ENCODE measurements at places on chromosomes 3 and 15.
A peak's percentile ranks its signal among the peaks of the same experiment; 100 is the strongest.

DNA sequence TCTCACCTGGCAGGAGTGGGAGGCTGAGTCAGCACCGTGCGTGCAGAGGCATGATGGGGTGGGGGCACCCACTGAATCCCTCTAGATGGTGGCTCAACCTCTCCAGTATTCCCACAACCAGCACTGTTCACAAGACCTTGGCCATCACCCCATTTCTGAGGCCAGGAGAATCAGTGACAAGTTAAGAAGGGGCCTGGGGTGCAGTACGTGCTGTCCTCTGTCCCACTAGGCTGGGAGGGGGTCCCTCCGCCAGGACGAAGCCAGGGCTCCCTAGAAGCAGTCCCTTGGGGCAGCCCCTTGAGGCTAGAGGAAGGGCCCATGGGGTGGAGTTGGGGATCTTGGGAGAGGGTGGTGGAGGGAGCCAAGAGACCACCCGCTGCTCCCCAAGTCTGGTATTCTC lies 4.8 kb downstream of the MYL3 start:
- no peak for DNase-seq

GRCh38 chr3:16240229-16241023 lies 24.3 kb downstream of the DPH3 start:
- DNase-seq: no peak

- no peak for DNase-seq
These were observed 107.2 kb upstream of the RASGRP1 start for GRCh38 chr15:38671675-38672254.

GRCh38 chr3:54376939-54377578 lies 254.7 kb downstream of the CACNA2D3 start:
- DNase-seq: no peak

- DNase-seq: no peak
These were observed 141.3 kb upstream of the ATP2B2 start for GRCh38 chr3:10646531-10647335.

GRCh38 chr15:63818191-63818590 lies 15.6 kb downstream of the HERC1 start:
- no peak for DNase-seq

DNA sequence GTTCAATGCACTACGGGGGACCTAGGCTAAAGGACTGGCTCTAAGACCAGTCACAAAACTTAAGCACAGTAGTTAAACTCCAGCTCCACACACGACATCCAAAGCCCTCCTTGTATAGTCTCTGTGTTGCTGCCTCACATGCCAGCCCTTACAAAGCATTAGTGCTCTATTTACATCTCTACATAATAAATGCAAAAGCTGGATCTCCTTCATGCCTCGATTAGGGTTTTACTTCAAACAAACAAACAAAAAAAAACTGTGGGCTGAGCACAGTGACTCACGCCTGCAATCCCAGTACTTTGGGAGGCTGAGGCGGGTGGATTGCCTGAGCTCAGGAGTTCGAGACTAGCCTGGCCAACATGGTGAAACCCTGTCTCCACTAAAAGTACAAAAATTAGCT lies 9.6 kb downstream of the PGBD4 start:
- no peak for DNase-seq

GRCh38 chr15:85063088-85063487 lies 81.4 kb downstream of the PDE8A start:
- DNase-seq: no peak

DNA sequence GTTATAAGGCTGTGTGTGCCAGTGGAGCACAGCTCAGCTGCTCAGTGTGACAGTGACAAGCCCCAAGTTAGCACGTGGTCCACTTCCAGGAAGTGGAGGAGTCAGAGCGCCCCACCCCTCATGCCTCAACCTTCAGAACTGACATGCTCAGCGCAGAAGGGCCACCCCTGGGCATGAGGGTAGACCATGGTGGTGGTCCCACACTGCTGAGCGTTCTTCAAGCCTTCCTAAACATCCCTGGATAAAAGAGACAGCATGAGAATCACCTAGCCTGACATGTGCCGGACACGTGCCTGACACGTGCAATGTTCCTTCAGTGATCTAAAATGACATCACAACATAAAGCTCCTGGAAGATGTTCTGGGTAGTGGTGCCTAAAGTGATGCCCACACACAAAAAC lies 16.8 kb downstream of the ATP10A start:
- DNase-seq: no peak

DNA sequence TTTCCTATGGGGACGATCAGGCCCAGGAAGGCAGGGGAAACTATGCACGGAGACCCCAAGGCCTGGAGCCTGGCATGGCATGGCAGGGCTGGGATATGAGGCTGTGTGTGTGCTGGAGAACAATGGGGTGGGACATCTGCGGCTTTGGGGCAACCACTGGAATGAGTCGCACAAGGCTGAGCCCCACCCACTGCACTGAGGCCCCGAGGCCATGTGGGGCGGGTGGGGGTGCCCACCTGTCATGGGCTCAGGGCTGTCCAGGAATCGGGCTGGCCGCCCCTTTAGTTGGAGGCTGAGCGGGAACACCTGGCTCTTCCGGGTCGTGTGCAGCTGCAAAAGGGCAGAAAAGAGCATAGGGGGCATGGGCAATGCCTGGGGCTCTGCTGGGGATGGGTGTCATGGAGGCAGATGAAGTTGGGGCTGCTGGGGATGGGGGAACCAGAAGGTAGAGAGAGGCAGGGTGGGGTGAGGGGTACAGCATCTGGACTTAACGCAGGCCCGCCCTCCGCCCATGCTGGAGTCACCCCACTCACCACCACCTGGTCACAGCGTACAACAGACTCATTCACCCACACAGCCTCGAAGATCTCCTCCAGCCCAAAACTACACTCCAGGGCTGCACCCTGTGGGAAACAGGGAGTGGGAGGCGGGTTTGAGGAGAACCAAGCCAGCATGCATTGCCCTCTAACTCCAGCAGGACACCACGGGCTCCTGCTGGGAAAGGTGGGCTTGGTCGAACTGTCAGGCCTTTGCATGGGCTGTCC lies 31.1 kb downstream of the PLXND1 start:
- no peak for DNase-seq

GRCh38 chr3:30007668-30008067 lies 598.7 kb upstream of the TGFBR2 start:
- no peak for DNase-seq

- DNase-seq: no peak
These were observed 457.8 kb upstream of the ZNF385D start for GRCh38 chr3:22208844-22209243.

DNA sequence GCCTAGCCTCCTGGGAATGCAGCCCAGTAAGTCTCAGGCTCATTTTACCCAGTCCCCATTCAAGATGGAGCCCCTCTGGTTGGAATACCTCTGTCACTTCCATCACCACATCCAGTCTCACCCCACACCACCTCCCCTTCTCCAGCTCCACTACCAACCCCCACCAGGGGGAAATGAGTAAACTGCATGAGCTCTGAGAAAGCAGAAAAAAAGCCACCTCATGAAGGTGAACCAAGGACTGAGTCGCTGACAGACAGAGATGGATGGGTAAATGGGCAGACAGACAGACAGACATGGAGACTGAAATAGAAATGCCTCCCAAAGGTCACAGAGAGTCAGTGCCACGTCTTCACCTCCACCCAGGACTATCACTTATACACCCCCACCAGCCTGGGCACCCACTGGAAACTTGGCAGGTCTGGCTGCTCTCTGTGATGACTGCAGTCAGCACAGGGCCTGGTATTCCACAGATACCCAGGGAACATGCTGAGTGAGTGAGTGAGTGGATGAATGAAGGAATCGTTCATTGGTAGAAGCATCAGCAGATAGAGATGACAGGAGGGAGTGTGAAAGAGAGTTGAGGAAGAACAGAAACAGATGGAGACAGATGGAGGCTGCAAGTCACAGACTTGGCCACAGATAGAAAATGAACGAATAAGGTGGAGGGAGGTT lies 4.9 kb upstream of the LOXL1 start:
- peak; percentile 45 for DNase-seq

GRCh38 chr15:80618685-80619400 lies 76.3 kb upstream of the ABHD17C start:
- DNase-seq: no peak

DNA sequence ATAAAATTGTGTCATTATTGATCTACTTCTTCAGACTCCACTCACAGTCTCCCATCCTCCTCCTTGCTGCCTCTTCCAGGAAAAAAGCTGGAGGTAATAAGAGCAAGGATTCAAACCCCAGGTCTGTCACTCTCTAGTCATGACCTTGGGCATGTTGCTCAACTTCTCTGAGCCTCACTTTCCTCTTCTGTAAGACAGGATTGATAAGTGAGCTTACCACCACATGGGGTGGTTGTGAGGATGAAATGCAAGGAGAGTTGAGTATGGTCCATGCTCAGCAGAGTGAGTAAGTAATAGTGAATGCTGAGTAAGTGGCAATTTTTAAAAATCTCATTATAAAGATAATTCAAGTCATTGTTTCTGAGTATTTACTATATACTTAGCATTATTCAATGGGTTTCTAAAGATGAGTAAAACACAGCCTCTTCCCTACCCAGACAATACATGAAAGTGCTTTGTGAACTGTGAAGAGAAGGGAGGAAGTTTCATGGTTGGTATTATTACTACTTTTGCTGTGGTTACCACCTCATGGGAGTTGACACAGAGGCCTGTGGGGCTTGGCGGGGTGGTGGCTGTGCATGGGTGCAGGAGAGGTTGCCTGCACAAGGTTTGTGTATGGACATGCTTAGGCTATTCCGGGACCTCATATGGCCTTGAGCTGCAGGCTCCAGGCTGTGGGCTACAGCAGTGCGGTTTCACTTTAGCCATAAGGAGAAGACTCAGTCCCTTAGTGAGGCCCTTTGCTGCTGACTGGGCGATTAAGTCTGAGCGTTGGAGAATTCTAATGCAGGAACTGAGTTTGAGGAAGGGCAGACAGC lies 30.0 kb downstream of the SLC6A11 start:
- DNase-seq: no peak

GRCh38 chr15:44029003-44029402 lies 166.1 kb downstream of the FRMD5 start:
- DNase-seq: no peak

GRCh38 chr3:130963444-130963843 lies 63.2 kb downstream of the ASTE1 start:
- DNase-seq: no peak

GRCh38 chr15:59371458-59372351 lies 966 bp downstream of the MYO1E start:
- no peak for DNase-seq

DNA sequence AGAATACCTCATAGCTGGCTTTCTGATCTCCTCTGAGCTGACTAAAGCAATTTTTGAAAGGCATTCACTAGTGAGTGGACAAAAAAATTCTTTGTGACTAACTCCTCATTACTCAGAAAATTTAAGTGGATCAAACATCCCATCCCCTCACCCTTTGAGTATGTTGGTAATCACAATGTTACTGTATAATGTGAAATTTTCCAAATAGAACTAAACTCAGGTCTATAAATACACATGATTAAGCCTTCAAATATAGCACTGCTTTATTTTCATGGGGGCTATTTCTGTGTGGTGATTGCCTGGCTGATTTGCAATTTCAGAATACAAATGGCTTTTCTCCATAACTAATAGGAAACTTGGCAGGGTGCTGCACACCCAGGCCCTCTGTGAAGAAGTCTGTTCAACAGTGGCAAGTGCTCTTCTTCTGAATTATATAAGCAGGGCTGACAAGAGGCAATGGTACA lies 45.9 kb upstream of the ACTC1 start:
- no peak for DNase-seq

DNA sequence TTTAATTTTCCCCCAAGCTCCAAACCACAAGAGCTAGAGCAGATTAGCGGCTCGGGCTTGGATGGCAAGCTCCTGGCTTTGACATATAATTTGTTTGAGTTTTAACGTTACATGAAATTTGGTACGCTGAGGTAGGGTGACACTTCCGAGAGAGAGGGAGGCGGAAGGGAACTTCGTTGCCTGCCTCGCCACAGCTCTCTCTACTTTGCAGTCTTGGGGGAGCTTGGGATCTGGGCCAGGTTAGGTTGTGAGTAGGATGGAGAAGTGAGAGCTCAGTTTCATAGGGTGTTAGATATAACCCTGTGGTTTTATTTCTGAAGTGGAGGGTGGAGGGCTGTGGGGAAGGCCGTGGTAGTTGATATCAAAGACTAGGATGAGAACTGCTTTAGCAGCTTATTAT lies 39.7 kb downstream of the LRTM1 start:
- DNase-seq: no peak

DNA sequence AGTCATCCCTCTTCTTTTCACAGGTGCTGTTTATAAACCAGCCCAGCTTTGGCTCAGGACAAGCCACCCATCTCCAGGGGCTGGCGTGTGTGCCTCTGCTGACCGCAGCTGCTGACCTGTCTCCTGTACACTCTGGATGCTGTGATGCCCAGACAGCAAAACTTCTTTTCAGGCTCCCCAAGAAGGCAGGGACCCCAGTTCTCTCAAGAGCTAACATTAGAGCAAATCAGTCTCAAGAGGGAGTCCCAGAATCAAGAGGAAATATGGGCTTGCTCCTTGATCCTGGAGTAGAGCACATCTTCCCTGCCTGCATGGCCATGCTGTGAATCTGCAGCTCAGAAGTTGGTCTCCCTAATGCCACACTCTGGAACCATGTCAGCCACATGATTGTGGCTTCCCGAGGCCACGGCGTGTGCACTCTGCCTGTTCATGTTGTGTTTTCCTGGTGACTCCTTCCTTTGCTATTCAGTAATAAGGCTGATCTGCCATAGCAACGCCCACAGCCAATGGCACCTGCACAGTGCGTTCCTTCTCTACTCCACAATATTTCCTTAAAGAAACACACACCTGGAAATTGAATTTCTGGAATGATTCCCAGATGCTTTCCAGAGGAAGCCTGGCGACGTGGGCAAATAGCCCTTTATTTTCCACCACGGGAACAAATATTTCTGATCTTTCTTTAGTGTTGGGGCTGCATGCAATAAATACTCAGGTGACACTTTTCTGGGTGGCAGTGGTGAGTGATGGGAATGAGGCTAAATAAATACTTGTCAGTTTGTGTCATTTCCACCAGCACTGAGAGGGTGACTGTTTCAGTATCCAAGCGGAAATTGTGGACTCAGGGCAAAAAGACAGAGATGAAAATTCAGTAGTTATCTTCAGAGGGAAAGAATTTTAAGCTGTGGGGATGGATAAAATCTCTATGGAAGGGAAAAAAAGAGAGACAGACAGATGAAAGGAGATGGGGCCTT lies 21.9 kb upstream of the THSD4 start:
- DNase-seq: peak; percentile 71

DNA sequence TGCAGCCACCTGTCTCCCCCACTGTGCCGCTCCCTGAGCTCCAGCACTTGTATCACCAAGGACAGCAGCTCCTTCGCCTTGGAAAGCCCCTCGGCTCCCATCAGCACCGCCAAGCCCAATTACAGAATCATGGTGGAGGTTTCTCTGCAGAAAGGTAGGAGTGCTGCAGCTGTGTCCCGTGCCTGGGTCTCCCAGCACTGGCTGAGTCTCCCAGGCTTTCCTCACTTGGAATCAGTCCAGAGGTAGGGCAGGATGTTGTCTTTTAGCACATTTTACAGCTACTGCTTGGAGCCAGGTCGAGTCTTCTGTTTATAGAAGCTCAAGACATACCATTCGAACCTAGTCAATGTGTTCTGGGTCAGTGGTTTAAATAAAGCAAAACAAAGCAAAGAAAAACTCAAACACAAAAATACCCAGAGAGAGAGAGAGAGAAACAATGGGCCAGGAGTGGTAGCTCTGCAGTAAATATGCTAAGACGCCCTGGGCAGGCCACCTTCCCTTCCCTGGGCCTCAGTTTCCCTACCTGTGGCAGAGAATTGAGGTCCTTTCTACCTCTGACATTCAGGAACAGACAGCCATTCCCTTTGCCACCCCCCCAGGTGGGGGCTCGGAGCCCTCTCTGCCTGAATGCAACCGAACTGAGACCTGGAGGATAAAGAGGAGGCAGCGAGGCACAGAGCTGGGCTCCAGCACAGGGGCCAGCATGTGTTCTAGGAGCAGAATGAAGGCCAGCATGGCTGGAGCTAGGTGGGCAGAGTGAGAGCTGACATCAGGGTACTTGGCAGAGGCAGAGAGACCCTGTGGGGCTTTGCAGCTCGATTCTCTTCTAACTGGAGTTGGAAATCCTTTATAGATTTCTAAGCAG lies 44.1 kb downstream of the STARD5 start:
- DNase-seq: no peak
